Urinary bladder (tissue), 4 donors: ENCODE measurements at places on chromosomes 6 and 20. TPM values are rescaled to one million over a fixed set of nuclear protein-coding genes. Genes with fewer than 3 reads are reported as not detected.

DNA sequence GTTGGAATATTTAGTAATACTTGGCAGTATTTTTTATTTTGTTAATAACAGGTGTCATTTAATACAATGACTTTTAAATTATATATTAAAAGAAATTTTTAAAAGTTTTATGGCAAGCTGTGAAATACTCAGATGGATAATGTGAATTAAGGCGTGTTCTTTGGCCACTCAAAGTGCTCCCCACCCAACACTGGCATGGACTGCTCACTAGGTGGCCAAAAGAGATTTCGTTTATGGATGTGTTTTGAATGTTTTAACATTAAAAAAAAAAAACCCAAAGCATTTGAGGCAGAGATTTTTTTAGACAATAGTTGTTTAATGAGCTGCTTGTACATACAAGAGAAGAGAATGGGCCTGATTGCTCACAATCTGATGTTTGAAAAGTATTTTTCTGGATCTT lies 86.5 kb downstream of the QKI start:
- no peak for DNase-seq

- no peak for DNase-seq
Measured at GRCh38 chr6:28817808-28818145, 106.0 kb downstream of the TRIM27 start.

DNA sequence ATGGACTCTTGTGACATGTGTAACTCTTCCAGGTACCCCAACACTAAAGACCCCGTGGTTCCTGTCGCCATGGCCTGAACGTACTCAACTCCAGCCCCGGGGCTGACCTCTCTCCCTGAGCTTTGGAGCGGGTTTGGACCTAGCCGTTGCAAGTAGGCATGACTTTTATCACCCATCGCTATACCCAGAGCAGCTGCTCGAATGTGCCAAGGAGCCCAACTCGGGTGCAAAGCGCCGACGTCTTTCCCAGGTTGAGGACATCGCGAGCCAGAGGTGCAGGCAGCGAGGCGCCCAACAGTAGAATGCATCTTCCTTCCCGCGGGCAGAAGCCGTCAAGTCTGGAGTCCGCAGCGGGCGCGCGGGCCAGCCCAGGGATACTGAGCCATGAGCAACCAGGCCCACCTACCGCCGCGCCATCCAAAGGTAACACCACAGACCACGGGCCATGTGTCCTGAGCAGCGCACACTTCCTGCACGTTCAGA lies 5.7 kb upstream of the LAMP5 start:
- DNase-seq, result no peak

- no peak for DNase-seq
Measured at GRCh38 chr6:13892017-13892645, 32.6 kb upstream of the RNF182 start.

GRCh38 chr6:125078602-125079321 lies 74.8 kb upstream of the TPD52L1 start:
- DNase-seq, result no peak

DNA sequence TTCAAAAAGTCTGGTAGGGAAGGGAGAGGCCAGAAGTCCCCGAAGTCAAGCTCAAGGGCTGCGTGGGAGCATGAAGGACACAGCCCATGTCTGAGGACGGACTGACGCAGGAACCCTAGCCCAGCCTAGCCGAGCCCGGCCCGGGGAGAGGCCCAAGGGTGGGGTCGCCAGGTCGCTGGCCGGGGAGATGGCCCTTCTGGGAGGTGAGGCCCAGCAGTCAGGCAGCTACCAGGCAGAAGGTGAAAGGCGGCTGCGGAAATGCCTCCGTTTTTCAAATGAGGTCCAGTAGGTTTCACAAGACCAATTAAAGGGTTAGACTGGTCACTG lies 44.6 kb downstream of the WDR27 start:
- DNase-seq, result no peak

GRCh38 chr6:44735630-44735963 lies 348.1 kb downstream of the CDC5L start:
- DNase-seq, result no peak

- no peak for DNase-seq
Measured at GRCh38 chr6:29749308-29749662, 26.1 kb downstream of the HLA-F start.

DNA sequence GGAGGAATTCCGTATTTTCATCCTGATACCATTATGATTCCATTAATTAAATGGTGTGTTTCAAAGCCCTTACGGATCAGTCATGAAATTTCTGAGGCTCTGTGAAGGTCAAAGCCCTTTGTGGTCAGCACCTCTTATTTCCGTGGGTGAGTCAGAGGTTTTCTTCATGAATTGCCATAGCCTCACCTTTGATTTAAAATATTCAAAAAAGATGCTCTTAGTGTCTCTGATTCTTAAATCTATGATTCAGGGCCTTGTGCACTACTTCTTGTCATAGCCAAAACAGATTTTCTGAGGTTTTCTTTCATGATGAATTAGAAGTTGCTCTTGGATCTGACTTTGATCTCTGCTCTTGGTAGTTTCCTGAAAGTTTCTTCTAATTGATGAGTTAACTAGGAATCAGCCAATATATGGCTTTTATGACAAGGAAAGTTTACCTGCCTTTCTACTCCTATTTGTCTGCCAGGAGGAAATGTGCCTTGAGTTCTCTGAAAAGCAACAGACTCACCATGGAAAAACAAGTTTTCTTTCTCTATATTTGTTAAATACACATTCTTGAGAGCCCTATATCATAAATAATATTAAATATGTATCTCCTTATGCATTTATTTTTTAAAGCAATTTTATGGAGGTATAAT lies 613.0 kb downstream of the UTRN start:
- DNase-seq, result no peak

DNA sequence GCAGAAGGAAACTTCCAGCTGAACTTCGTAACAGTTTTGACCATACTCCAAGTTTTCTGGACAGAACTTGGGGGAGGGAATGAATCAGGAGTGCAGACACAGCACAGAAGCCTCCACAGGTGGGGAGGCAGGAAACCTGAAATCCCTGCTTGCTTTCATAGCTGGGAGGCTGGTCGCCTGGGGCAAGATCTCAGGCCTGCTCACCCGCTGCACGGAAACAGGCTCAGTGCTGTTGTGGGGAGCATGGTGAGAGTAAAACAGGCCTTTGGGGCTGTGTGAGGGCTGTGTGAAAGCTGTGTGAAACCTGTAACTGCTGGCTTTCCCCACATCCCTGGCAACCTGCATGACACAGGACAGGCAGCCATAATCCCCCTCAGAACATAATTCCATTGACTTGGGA lies 85.2 kb upstream of the UFL1 start:
- DNase-seq, result no peak

- DNase-seq, result peak; percentile 71
Measured at GRCh38 chr6:49606721-49607390, 29.8 kb downstream of the RHAG start.

The KCNS1 gene
- 0.16 TPM for polyA plus RNA-seq

The IL17F gene
- polyA plus RNA-seq, result not detected

The VWA7 gene
- 0.39 TPM for polyA plus RNA-seq

The PRDM13 gene
- polyA plus RNA-seq, result not detected

The HLA-DRB1 gene
- polyA plus RNA-seq, result 107 TPM

The FAM110A gene
- 6.9 TPM for polyA plus RNA-seq

The IL17A gene
- not detected for polyA plus RNA-seq

The HLA-DOA gene
- polyA plus RNA-seq, result 5.7 TPM

The PRDM1 gene
- 3.7 TPM for polyA plus RNA-seq
